ENCODE measurements at places on chromosomes 1 and 21.
A peak's percentile ranks its signal among the peaks of the same experiment; 100 is the strongest.

GRCh38 chr1:112524251-112524650 lies 15.5 kb downstream of the WNT2B start:
- DNase-seq = no peak

- peak; percentile 26 for DNase-seq
Measured at GRCh38 chr1:211541720-211542477, 37.1 kb downstream of the SLC30A1 start.

DNA sequence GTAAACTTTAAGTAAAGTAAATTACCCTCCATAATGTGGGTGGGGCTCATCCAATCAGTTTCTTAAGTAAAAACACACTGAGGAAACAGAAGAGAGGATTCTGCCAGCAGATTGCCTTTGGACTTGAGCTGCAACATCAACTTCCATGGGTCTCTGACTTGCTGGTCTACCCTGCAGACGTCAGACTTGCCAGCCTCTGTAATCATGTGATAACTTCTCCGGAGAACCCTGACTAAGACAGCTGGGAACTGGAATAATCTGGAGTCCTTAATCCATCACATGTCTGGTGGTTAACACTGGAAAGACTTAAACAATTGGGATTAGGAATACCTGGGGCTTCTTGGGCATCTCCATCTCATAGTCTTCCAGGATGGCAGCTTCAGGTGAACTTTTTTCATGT lies 13.2 kb upstream of the CEP350 start:
- no peak for DNase-seq

GRCh38 chr1:241503444-241503843 lies 16.1 kb downstream of the FH start:
- no peak for DNase-seq

DNA sequence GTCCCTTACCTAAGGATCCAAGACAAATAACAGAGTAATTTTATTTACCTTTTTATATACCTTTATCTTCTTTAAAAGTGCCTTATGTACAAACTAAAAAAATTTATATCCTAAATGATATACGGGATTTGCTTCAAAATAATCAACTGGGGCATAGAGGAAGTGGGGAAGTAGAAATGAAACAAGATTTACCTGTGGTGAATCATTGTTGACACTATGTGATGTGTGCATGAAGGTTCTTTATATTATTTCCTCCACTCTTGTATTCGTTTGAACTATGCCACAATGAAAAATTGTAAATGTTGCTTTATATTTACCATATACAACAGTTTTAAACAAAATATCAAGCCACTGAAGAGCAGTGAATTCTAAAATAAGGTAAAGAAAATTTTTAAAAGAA lies 13.0 kb downstream of the RGS7 start:
- DNase-seq = no peak

GRCh38 chr1:234841710-234842231 lies 231.8 kb upstream of the IRF2BP2 start:
- no peak for DNase-seq

- DNase-seq = no peak
Measured at GRCh38 chr1:156657741-156658319, 15.9 kb downstream of the BCAN start.

DNA sequence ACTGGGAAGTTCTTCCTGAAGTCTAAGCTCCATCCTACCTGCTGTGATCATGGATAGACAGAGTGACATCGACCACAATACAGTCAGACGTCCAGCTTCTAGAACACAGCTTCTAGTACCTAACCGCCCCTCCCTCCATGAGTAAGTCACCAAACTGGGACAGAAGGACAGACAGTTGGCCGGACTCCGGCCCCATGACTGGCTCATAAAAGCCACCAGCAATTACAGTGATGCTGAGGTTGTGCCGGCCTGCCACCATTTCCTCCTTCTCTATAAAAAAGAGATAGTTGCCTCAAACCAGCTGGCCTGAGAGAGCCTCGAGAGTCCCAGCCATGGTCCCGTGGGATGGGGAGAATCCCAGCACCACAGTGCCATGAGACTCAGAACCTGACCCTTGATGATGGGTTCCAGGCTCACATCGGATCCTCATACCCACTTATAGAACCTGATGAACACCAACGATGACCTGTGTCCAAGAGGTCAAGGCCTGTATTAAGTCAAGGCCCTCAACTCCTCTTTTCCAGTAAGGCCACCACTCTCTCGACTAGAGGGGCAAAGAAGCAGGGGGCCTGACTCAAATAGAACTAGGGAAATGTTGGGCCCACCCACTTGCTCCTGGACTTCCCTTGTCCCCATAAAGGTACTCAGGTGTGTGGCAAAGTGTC lies 3.4 kb downstream of the MEF2D start:
- DNase-seq = no peak

DNA sequence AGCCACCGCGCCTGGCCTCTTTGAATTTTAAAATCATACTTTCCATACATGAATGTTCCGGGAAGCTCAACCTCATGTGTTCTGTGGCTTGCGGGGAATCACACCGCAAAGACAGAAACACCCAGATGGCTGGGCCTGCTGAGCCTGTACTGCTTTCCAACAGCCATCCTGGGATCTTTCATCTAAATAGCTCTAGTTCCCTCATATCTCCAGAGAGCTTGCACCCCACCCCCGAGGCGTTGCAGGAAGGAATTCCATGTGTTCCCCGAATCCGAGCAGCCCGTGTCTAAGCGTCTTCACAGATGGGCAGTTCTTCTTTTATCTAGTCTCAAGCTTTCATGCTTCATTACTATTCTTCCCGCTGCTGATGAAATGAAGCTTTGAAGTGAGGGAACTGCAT lies 66.4 kb downstream of the IGSF21 start:
- no peak for DNase-seq

DNA sequence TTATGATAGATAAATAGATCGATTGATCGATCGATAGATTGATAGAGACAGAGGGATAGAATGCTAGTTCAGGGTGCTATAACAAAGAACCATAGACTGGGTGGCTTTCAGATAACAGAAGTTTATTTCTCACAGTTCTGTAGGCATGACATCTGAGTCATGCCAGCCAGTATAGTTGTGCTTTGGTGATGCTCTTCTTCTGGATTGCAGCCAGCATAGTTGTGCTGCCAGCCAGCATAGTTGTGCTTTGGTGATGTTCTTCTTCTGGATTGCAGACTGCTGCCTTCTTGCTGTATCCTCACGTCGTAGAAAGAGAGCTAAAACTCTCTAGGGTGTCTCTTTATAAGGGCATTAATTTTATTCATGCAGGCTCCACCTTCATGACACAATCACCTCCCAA lies 860.8 kb downstream of the BRINP3 start:
- DNase-seq = no peak

- no peak for DNase-seq
Measured at GRCh38 chr1:228648647-228649383, 86.5 kb upstream of the RHOU start.

GRCh38 chr1:225559326-225559725 lies 93.6 kb downstream of the ENAH start:
- DNase-seq = no peak

GRCh38 chr1:81409780-81410274 lies 390.9 kb upstream of the ADGRL2 start:
- no peak for DNase-seq

DNA sequence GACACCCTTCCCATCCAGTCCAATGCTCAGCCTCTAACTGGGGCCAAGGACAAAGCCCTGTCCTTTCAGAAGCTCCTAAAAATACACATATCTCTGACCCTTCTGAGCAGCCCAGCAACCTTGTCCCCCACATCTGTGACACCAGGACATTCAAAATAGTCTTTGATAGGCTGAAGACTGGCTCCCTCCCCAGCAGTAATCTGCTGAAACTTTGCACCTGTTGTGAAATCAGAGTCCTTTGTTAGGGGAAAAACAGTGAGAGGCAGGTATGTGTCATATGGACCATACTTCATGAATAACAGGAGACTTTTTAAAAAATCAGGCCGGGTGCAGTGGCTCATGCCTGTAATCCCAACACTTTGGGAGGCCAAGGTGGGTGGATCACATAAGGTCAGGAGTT lies 82.4 kb upstream of the VAMP3 start:
- no peak for DNase-seq

GRCh38 chr1:27132147-27132546 lies 22.8 kb downstream of the SLC9A1 start:
- DNase-seq = no peak

DNA sequence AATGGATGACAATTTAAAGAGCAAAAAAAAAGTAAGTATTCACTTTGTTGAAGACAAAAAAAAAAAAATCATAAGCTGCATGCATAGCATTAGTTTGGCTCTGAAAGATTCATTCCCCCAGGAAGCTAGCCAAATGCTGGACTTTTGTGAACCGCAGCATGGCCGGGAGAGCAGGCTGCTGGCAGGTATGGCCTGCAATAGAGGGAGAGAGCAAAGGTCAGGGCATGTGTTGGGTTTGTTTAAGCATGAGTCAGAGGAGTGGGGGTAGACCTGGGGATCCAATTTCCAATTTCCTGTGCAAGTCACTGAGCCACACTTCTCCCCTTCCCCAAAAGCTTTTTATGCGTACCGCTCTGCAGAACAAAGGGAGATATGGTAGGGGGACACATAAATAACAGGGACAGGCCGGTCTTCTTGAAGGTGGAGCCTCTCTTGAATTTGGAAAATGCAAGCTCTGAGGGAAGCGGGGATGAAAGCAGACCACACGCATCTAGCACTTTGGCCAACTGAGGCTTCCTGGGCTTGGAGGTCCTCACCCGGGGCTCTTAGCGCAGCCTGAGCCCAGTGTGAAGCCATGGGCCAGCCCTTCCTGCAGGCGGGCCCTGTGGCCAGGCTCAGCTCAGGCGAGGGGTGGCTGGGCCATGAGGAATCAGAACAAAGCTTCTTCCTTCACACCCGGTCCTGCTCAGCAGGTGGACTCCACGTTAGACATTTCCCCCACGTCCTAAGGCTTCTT lies 171.1 kb downstream of the TOMM20 start:
- no peak for DNase-seq

- DNase-seq = no peak
Measured at GRCh38 chr1:235259133-235259778, 68.7 kb downstream of the ARID4B start.

- no peak for DNase-seq
Measured at GRCh38 chr1:220438741-220439140, 89.2 kb upstream of the MARK1 start.

GRCh38 chr1:113321771-113322387 lies 68.4 kb upstream of the MAGI3 start:
- DNase-seq = no peak

- no peak for DNase-seq
Measured at GRCh38 chr1:7856345-7856744, 3.5 kb upstream of the UTS2 start.

- no peak for DNase-seq
Measured at GRCh38 chr1:31762726-31763670, 1.1 kb downstream of the ADGRB2 start.

- DNase-seq = no peak
Measured at GRCh38 chr1:38973659-38974437, 17.2 kb upstream of the AKIRIN1 start.

DNA sequence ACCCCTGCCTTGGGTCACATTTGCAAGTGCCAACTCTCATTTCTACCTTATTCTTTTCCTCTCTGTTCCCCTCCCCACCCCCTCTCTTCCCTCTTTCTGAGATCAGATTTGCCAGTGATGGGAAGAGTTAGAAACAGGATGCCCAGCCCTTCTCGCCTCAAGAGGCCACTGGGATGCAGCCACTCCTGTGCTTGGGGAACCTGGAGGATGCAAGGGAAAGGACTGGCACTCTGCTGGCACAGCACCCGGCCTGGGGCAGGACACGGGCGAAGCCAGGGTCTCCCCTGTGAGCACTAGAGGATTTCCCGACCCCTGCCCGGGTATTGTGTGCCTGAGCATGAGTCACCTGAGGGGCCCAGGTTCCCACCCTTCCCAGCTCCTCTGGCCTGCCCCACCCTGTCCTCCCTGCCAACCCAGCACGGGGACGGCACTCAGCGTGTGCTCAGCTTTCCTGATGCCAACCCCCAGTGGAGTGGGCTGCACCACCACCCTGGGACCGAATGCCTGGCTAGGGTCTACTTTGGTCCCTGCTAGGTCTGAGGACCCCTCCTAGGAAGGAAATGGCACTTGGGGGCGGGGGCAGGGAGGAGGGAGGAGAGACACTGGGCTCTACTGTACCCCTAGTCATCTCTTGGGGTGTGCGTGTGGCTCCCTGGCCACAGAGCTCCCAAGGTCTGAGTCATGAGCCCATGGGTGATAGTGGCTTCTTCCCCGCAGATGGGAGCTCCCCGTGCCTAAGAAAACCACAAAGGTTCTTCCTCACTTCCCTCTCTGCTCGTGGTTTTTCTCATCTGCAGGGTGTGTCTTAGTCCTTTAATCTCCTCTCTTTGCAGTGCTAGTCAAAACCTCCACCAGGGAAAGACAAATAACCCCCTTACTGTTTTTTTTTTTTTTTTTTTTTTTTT lies 12.4 kb downstream of the LMNA start:
- DNase-seq = no peak

GRCh38 chr21:46459356-46460112 lies 843 bp downstream of the DIP2A start:
- no peak for DNase-seq

DNA sequence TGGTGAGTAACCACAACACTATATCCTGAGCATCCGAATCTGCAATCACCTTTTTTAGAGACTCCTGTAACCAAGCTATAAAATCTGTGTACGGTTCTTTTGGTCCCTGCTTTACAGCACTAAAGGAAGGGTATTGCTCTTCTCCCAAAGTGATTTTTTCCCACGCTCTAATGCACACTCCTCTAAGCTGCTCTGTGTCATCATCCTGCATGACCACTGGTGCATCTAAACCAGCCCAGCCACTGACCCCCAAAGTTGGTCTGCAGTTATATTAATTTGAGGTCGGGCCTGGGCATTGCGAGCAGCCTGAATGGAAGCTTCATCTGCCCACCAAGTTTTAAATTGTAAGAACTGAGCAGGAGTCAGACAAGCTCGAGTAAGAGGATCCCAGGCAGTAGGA lies 480.0 kb downstream of the PTPRU start:
- DNase-seq = no peak

- DNase-seq = no peak
Measured at GRCh38 chr1:59008599-59009347, 224.9 kb upstream of the JUN start.

GRCh38 chr1:43563876-43564539 lies 33.3 kb downstream of the PTPRF start:
- DNase-seq = no peak

DNA sequence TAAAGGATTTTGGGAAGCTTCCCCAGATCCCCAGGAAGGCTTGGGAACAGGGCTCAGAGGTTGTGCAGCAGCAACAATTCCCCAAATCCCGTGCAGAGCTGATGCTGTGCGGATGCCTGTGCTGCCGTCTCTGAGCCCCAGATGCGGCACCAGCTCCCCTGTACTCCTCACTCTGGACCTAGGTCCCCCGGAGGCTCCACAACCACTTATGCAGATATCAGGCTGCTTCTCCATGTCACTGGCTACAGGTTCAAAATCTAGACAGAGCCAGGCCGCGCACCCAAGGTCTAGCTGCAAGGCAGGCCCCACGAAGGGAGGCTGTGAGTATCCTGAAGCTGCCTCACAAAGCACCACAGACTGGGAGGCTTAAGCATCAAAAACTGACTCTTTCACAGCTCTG lies 81.6 kb downstream of the PDE9A start:
- DNase-seq = no peak
